ENCODE measurements at places on chromosomes 16 and 17.

DNA sequence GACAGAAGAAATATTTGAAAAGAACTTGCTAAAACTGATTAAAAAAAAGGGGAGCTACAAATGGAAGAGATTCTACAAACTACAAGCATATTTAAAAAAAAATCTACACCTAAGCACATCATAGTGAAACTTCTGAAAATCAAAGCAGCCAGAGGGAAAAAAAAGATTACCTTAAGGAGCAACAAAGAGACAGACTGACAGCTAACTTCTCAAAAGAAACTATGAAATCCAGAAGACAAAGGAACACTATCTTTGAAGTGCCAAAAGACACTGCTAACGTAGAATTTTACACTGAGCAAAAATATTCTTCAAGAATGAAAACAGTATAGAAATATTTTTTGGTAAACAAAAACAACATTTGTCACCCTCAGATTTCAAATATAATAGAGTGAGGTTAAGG is 151.2 kb downstream of the MYO1D start:
- DNase-seq = no peak

GRCh38 chr17:3526491-3526890 is 31.1 kb downstream of the TRPV3 start:
- DNase-seq = no peak

- no peak for DNase-seq
These were observed 3.0 kb downstream of the TBKBP1 start for GRCh38 chr17:47696717-47697642.

DNA sequence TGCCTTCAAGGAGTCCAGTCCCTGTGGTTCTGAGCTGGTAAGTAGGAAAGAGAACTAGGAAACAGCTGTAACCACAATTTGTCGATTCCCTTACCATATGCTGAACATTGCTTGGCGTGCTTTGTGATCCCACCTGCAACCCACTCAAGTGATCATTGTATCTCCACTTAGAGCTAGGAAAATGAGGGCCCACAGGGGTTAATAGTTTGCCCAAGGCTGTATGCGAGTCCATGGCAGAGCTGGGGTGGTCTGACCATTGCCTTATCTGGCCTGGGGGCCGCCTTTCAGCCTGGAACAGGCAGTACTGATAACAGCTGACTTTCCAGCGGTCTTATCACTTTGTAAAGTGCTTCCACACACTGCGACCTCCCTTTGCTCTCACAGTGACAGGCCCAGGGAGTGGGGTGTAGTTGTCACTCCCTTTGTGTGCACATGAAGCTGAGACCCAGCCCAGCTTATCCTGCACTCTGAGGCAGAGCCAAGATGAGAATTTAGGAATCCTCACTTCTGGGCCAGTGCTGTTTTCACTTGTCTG is 9.8 kb downstream of the MYL4 start:
- no peak for DNase-seq
